Stimulated activated CD8-positive, alpha-beta memory T cell treated with anti-CD3 and anti-CD28 coated beads, Interleukin-2, amount 100 ng/mL, for 1 hour (primary cell): ENCODE measurements at places on chromosomes 1 and 21.
A peak's percentile ranks its signal among the peaks of the same experiment; 100 is the strongest.

- DNase-seq: no peak
Measured at GRCh38 chr1:45815667-45816458, 12.5 kb downstream of the MAST2 start.

DNA sequence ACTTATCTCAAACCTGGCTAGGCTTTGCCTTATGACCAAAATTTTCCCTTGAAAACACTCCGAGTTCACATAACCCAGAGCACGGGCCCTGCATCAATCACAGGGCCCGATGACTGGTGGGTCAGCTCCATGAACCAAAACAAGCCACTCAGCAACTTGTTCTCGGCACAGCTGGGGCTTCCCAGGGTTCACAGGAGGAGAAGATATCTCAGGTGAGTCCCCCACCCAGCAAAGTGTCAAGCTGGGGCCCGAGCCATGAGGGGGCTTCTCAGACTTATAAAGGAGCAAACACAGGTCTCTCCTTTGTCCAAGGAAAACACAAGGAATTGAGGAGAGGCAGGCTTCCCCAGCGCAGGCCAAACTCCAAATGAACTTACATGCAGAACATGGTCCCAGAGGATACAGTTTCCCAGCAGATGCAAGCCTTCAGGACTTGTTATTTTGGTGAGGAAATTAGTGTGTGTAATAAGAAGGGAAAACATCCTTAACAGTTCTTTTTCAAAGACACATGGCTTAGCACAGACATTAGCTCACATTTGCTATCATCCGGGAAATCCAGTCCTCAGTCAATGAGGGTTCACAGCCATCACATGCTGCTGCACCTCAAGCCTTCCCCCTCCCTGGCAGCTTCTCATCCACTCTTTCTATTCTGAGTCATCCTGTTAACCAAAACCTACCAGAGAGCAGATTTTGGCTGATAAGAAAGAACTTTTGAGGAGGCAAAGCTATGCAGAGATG lies 98.1 kb upstream of the NFIA start:
- no peak for DNase-seq

DNA sequence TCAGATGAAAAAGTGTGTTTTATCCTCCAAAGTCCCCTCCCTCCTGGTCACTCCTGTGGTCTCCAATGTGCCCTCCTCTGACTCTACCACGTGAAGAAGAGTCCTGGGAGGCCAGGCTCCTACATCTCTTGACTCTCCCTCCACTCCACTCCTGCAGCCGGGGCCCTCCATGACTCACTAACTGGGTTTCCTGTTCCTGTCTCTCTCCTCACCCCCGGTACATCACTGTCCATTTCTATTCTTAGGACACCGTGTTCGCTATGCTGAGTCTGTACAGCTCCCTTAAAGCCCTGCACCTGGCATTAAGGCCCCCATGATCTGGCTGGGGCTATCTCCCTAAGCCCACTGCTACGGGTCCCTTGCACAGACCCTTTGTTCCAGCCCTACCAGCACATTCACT lies 93.4 kb downstream of the BCAR3 start:
- no peak for DNase-seq

DNA sequence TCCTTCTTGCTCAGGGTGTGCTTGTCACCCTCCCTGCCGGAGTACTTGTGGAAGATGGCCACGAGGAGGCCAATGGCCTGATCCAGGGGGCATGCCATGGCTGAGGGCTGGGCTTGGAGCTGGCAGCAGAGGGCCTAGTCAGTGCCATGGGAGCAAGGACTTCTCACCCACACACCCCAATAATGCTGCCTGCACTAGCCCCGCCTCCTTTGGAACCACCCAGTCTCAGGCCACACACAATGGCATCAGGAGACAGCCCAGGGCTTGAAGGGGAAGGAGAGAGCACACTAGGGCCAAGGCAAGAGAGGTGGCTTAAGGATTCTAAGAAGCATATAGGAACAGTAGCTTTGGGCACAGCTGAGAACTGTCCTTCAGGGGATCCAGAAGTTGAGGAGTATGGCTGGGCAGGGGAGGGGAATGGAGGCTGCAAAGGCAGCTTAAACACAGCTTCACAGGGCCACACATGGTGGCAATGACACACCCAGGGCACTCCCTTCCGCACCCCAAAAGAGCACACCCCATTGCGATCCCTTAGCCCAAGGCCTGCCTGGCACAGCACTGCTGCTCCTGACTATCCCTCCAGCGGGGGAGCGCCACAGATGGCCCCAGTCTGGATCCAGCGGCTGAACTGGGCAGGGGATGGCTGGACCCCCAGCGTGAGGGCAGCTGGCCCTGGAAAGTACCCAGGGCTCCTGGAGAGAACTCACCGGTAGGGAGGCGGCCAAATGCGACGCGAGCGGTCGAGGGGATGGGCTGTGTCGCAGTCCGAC lies at the start of gene S100A6:
S100A6 (minus strand) TSS at position 750 of the 770 bp plus-strand sequence; CDS start at position 98, 652 bp downstream.
- DNase-seq: no peak

DNA sequence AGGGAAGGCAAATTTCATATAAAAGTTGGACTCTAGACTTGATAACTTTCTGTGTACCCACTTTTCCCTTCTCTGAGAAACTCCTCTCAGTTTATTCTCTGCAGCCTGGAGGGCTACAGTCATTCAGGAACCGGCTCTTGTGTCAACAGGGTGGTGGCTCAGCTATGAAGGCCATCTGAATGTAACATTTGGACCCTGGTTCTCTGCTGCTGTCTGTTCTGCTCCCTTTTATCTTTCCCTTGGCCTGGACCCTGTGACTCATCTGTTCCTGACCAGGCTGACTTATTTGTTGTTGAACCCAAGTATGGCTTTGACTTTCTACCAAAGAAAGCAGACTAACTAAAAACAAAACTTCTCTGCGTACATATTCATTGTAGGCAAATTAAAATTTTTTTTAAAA lies 75.4 kb downstream of the CENPF start:
- no peak for DNase-seq

DNA sequence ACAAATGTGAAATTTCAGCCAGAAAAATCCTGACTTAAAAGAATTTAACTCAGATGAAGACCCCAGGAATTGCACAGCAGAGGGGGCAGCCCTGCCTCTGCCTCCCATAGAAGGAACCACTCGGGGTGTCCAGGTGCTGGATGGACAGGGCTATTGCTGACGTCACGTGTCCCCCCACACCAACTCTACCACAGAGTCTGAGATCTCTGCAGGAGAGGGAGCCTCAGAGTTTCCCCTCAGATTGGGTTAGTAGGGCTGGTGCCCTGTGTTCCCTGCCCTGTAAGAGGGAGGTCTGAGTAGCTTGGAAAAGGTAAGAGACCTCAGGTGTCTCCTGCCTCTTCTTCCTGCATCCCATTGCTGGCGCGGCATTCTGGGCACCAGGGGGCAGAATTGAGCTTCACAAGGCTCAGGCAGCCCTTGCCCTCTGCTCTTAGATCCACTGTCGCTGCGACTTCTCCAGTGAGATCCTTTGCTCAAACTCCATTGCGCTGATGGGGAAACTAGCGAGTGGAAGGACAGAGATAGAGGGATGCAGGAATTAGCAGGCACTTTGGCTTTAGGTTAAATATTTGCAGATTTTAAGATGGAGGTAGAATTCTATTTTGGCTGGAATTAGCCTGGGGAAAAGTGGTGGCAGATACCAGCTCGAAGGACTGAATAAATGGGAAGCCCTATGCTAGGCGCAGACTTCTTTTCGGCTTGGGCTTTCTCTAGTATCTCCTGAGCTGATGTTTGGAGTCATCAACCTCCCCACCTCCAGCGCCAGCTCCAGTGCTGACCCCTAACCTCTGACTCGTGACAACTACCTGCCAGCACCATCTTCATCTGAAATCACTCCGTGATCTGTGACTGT lies 42.8 kb upstream of the DMBX1 start:
- peak; percentile 46 for DNase-seq

GRCh38 chr1:46862348-46862747 lies 63.5 kb downstream of the CYP4B1 start:
- no peak for DNase-seq

DNA sequence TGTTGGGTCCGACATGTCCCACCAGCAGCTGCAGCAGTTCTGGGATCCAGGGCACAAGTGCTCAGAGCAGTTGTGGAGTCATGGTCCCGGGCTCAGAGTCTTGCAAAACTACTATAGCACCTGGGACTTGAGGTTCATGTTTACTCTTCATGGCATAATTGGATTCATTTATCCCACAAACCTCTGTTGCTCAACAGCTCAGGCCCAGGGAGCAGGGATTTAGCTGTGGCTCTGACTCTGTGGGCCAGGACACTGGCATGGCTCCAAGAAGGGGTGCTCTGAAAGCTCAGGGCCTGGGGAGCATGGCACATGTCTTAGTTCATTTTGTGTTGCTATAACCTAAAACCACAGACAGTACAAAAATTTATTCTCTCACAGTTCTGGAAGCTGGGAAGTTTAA lies 626.7 kb upstream of the ADGRL2 start:
- no peak for DNase-seq

- no peak for DNase-seq
Measured at GRCh38 chr21:42214081-42214750, 4.7 kb upstream of the ABCG1 start.

GRCh38 chr1:228166170-228166936 lies 749 bp downstream of the IBA57 start:
- peak; percentile 24 for DNase-seq

GRCh38 chr1:91680556-91681155 lies 180.0 kb downstream of the CDC7 start:
- DNase-seq: no peak
